ENCODE measurements at places on chromosomes 2 and 18.

GRCh38 chr2:191048073-191048472 lies 34.1 kb upstream of the STAT1 start:
- peak; percentile 75 for DNase-seq

DNA sequence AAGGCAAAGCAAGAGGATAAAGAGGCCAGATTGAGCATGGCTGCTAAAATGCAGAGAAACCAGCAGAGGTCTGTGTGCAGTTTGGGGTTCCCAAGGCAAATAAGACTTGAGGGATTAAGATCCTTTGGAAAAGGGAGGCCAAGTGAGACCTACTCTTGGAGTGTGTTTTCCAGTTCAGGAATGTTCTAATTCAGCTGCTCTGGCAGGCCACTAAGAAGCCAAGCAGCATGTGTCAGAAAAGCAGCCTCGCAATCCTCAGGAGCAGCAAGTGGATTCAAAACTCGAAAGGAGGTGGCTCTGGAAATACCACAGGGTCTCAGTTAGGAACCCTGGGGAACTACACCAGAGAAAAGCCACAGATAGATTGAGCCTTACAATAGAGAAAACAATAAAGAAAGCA lies 569.2 kb downstream of the METTL4 start:
- DNase-seq: no peak

DNA sequence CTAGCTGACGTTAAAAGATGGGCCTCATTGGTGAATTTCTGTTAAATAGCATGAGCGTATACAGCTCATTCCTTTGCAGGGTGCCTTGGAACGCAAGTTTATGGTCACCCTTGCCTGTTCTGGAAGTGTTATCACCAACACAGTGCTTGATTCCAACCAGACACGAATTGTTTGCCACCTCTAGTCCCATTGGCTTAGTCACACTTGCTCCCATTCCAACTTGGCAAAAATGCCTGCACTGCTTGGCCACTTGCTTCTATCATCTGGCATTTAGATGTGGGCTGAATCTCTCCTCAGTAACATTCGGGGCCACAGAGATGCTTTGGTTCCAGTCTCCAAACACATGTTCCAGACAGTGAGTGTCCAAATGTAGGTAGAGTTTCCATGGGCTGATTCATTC lies 27.5 kb upstream of the ACVR1 start:
- DNase-seq: no peak

DNA sequence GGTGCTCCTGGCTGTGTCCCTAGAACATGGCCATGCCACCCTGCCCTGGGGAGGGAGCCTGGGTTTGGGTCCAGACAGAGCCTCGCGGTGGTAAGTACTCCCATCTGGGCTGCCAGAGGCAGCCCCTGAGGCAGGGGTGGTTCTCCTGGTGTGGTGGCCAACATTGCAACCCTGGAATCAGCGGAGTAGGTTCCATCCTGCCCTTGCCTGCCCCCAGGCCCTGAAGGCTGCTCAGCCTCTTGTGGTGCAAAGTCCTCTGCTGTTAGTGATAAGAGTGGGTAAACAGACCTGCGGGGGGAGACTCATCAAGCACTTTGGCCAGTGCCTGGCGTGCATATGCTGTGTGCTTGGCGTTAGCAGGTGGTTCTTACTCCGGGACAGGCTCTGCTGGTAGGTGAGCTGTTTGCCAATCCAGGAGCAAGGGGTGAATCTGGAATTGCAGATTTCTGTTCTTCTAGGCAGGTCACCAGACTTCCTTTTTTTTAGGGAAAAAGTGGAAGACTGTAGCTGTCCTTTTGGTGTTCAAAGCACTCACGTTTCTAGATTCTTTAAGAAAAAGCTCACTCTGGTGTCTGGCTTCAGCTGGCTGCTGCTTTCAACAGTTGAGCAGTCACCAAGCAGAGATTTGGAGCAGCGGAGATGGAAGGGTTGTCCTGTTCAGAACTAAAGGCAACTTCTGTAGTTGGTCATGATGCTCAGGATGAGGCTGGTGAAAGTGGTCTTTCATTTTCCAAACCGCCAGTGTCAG lies 3.2 kb downstream of the CNNM3 start:
- DNase-seq: no peak

DNA sequence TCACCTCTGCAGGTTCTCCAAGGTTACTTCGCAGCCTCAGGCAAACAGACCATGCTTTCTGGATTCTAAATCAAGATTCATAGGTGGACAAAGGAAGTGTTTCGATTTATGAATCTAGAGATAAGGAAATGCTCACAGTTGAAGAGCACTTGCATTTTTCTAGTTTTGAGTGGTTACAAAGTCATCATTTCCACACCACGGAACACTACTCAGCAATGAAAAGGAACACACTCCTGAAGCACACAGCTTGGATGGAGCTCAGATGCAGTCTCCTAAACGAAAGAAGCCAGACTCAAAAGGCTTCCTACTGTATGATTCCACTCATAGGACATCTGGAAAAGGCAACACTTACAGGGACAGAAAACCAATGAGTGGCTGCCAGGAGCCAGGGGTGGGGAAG lies 31.7 kb downstream of the SDC1 start:
- no peak for DNase-seq

- DNase-seq: no peak
Measured at GRCh38 chr2:170162271-170162632, 15.7 kb upstream of the MYO3B start.

GRCh38 chr2:53933329-53933728 lies 37.5 kb downstream of the PSME4 start:
- DNase-seq: no peak

DNA sequence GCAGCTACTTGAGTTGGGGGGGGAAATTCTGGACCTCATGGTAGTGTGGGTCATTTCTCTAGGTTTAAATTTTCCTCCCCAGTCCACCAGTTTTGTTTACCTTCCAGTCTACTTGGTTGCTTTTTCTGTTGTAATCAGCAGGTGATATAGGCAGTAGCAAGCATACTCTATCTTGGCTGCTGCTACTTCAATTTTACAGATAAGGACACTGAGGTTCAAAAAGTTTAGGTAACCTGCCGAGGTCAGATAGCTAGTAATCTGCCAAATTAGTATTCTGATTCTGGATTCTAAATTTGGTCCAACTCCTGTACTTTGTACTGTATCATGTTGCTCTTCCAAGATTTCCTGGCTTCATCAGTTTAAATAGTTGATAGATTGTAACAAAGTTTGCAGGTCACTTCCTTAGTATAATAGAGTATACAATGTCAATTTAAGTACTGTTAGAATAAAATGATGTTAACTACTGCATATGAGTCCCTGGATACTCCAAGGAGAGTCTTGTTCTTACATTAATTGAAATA lies 34.7 kb downstream of the ANTXR1 start:
- no peak for DNase-seq

GRCh38 chr18:12585218-12585617 lies 72.7 kb downstream of the SPIRE1 start:
- DNase-seq: no peak

- DNase-seq: peak; percentile 16
Measured at GRCh38 chr2:120348737-120349439, 3.0 kb downstream of the INHBB start.

DNA sequence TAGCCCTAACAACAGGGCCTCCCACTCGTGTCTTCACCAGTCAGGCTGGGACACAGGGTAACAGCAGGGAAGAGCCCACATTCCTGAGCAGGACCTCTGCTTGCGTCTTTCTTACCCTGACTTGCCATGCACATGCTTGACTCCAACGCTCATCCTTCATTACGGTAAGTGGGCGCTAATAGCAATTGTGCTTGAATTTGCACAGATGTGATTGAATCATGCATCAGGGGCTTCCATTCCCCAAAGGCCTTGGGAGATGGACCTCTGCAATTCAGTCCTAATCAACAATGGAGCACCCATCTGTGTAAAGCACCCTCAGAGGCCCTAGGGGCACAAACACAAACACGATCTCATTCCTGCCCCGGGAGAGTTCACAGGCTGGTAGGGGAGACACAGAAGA lies 13.5 kb downstream of the TEX51 start:
- no peak for DNase-seq

DNA sequence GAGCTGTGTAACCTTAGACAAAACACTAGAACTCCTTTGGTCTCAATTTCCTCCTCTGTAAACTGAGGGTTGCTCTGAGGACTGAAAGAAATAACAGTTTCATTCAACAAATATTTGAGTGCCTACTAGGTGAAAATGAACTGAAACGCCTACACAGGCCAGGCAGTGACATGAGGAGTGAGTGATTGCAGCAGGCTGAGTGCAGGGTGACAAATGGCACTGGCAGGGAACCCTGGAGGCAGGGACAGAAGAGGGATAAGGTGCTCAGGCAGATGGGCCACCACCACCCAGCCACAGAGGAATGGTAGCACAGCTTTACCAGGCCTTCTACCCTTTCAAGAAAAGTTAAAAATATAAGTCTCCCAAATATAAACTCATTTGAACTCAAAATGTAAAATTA lies 11.5 kb upstream of the RNU4ATAC start:
- DNase-seq: no peak

GRCh38 chr2:218871345-218872302 lies 9.0 kb upstream of the WNT10A start:
- DNase-seq: no peak

DNA sequence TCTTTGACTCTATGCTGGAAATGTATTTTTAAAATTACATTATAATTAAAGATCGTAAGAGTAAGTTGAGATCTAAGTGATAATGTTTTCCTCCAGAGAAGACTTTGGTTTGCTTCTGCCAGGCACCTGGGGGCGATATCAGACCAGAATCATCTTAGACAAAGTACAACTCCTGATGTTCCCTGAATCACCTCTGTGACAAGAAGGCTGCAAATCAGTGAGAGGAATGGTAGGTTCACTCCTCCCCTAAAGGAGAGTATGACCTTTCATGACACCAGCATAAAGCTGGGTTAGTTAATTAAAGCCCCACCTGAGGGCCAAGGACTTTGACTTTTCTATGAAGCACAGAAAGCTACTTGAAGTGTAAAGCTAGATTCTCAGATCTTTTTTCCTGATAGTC lies 114.4 kb upstream of the DTNA start:
- DNase-seq: peak; percentile 28

DNA sequence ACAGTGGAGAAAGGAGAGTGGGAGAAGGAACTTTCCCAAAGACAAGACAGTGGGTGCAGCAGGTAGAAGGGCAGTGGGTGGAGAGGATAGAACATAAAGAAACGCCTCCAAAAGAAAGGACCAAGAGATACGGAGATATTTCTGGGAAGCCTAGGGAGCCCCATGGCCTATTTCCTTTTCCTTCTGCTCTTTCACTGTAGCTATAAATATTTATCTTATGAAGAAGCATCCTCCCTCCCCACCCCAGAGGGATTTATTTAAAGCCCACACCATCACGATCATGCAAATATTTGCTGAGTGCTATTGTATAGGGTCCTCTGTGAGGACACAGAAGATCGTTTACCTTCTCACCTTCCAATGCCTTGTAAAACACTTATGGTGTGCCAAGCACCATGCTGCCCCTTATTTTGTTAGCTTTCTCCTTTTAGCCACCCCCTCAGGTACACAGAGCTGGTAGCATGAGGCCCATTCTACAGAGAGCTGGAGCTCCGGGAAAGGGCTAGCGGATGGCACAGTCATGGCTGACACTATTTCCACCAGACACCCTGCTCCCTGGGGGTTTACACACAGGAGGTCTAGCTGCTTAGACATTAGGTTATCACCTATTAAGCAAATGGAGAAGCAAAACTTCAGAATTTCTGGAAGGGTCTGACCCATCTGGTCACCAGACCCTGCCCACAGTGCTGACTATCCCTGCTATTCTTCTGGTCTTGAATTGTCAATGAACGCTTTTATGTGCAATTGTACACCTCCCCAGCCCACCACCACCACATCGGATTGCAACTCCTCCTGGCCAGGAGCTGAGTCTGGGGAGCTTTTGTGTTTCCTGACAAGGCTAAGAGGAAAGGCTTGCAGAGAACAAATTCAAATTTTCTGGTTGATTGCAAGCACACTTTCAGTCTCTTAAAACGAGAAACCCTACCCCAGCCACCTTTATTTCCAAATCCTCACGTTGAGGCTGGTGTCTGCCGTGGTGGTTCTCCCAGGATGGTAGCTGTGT lies 91.8 kb upstream of the KLF7 start:
- DNase-seq: peak; percentile 21

DNA sequence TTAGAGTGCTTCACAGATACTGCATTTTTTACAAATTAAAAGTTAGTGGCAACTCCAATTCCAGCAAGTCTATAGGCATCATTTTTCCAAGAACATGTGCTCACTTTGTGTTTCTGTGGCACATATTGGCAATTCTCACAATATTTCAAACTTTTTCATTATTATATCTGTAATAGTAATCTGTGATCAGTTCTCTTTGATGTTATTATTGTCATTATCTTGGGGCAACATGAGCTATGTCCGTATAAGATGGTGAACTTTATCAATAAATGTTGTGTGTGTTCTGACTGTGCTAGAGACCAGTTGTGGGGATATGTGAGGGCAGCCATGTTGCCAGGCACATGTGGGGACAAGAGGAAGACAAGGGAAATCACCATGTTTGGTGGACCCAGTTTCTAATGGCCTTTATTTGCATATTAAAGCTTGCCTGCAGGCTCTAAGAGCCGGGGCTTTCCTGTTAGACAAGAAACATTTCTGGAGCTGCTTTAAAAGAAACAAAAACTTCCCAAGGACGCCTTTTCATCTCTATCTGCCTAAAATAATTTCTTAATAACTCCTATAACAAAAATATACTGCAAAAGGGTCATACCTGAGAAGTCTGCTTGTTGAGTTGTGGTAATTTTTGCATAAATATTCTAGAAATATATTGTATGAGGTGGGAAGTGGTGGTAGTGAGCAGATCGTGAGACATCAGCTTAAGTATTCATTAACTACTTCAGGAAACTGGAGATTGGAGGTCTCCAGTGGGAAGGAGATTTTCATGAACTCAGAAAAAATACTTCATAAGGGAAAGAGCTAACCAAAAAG lies 37.2 kb downstream of the KYNU start:
- no peak for DNase-seq

DNA sequence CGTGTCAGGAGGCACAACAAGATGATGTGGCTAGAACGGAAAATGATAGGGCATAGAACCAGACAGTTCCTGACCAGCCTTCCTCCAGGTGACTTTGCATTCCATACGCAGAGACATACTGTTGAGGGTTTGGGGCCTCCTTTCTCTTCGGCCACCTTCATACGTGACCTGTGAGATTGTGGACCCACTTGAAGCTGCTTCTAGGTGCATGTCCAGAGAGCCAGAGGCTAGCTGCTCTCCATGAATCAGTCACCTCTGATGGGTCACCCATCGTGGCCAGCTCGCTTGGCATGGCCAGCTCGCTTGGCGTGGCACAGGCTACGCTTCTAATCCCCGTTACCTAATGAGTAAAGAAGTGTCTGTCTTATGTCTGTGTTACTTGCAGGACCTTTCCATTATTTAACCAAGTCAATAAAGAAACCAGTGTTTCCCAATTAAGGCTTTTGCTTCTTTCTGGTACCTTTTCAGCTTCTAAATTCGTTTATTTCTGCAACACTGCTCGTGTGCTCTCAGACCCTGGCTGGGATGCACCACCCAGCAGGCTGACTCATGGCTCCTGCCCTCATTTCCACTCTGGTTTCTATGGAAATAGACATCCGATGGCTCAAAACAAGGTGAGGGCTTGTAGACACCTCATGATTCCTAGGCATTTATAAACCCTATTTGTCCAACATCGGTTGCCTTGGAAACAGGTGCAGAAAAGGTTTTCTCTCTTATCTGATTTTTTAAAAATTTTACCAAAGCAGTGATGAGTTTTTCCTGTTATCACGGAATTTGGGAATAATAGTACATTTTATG lies 86.7 kb upstream of the B3GNT7 start:
- peak; percentile 22 for DNase-seq
